ENCODE measurements at places on chromosomes 5 and 9.

DNA sequence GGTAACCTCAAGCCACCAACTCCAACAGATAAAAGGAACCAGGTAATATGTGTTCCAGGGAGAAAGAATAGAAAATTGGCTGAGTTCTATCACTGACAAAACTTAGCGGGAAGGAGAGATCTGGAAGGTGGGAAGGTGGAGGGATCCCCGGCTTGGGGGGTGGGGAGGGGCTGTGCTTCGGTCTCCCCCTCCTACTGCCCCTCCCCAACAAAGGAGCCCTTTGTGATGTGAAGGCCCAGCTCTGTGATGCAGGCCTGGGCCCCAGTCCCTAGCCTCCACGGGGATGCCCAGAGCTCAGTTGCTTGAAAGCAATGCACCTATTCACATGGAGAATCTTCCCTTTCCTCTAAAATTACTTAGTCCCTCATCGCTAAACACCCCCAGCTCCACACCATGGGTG, 4.4 kb upstream of the ZNF484 start:
- DNase-seq: no peak

- no peak for DNase-seq
These were observed 10.3 kb downstream of the TRIM32 start for GRCh38 chr9:116697362-116697761.

GRCh38 chr9:113957351-113957750, 81.2 kb downstream of the ZNF618 start:
- no peak for DNase-seq

DNA sequence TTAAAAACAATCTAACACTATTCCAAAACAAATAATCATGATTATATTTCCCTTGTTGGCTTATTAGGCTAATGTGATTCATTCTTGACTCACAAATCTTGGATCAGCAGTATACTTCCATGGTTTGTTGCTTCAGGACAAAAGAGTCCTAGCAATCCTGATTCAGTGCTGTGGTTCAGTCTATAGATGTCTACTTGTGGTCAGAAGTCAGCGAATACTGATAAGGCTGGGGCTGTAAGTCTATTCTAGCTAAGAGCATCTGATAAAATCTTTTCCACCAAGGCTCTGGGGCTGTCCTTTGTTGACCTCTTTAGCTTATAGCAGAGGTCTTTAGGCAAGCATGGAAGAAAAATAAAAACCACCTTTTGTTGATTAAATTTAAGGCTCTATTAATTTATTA, 4.4 kb upstream of the SMIM3 start:
- no peak for DNase-seq

GRCh38 chr9:4475301-4475700, 15.0 kb upstream of the SLC1A1 start:
- no peak for DNase-seq

DNA sequence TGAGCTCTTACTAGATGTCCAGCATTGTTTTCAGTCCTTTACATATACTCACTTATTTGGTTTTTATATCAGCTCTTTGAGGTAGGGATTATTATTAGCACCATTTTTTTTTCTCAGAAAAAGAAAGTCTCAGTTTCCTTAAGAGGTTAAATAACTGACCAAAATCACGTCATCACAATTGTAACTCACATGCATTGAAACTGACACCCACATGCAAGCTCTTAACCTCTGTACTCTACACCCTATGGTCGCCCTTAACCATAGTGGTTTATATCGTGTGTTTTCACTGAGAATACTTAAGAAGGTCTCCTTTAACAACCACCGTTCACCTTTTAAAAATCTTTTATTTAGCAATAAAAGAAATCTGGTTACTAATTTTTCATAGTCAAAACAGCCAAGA, 61.0 kb downstream of the PRDM6 start:
- no peak for DNase-seq

- peak; percentile 95 for DNase-seq
These were observed 78.5 kb upstream of the LRRTM2 start for GRCh38 chr5:138953387-138954256.

Measured in NCI-H2029 (cell line).